ENCODE measurements at places on chromosomes 3 and 15.

GRCh38 chr3:171606151-171606751 is 146.0 kb upstream of the TNIK start:
- DNase-seq = no peak

DNA sequence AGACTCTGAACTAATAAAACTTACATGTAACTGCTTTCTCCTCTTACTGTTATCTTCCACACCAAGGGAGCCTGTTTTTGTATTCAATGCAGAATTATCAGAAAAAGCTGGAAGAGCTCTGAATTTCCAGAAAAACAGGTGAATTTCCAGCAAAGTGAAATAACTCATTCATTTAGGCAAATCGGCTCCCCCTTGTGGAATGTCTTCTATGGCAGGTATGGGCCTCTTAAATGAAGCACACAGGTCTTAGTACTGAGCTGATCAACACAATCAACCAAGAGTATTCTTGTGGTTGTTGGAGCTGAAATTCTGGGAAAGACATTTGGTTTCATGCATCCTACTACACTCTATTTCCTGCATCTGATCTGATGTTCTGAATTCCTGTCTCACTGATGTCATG is 31.0 kb upstream of the PTPRG start:
- DNase-seq = no peak

DNA sequence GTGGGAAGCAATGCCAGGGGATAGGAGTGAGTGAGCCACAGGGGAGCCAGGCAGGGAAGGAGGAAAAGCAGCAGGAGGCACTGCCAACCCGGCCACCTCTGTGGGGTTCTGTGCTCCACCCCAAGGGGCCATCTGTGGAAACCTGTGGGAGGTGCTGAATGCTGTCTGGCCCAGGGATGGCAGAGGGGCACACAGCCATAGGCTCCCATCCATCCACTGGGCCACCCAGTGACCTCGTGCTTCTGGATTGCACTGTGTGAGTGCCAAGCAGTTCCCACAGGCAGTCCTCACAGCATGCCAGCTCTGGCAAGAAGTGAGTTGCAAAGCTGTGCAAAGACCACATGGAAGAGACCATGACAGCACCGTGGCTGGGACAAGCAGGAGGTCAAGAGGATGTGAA is 27.5 kb downstream of the DNAJB8 start:
- DNase-seq = no peak

DNA sequence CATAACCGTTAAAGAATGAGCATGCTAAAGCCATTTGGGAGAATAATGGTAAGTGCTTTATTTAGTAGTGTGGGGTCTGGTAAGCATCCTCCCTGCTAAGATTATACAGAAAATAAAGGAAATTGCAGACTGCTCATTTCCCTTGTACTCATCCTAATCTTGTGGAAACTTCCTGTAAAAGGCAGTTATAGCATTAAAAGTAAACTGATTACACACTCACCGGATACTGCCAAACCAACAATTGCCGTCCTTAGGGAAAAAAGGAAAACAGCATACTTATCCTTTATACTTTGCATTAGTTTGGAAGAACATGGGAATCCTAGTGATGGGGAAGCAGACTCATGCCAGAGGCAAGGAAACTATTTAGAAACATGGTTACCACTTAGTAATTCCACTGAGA is 5.3 kb upstream of the SPRED1 start:
- no peak for DNase-seq

- DNase-seq = no peak
These were observed 20.0 kb downstream of the PLSCR5 start for GRCh38 chr3:146585156-146585555.

DNA sequence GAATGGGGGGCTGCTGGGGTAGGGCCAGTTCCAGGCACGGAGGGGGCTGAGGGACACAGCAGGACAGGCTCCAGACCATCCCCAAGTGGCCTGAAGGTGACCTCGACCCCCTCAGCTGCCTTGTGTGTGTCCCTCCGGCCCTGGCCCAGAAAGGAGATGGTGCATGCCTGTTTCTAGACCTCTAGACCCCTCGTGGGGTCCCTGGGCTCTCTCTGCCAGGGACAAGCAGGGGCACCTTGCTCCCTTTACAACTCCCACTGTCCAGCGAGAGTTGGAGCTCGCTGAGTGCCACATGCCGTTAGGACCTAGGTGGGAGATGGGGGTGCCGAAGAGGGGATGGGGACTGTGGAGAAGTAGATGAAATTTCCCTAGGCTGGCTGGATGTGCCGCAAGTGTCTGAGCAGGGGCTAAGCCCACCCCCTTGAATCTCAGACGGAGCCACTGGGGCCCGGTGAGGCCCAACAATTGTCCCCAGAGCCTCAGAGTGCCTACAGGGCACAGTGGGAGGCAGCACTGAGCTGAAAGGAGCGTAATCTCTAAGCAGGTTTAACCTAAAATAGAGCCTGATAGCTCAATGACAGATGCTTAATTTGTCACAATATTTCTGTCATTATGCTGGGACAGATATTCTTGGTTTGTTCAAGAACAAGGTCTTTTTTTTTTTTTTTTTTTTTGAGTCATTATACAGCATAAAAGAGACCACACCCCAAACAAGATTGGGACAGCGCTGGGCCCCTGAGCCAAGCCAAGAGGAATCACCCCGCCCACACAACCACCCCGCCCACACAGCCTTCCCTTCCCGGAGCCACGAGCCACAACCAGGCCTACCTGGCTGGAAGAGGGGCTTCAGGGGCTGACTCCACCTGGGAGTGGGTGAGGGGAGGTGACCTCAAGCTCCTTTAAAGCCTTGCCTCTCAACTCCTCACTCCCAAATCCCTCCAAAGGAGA is 23.6 kb upstream of the KLF13 start:
- no peak for DNase-seq

DNA sequence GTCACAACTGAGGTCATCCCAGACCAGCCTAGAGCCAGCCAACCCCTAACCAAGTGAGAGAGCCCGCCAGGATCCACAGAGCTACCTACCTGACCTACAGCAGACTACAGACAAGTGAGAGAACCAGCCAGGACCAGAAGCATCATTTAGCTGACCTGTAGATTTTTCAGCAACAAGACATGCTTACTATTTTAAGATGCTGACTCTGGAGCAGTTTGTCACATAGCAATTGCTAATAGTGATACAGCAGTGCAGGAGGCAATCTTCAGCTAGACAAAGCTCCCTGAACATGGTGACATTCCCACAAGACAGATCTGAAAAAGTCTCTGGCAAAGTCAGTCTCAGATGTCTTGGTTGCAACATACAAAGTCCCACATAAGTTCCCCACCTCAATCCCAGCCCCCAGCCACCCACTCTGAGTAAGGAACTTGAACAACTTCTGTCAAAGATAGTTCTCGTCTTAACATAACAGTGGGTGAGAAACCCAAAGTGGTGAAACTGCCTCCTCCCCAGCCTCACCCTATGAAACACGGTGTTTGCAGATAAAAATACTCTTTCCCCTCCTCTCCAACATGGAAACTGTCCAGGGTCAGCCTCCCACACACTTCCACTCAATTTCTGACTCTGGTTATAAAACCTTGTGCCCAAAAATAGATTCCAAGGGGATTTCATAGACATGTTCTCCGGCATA is 120.3 kb upstream of the SLC6A11 start:
- no peak for DNase-seq

GRCh38 chr3:166052440-166052839 is 215.2 kb upstream of the BCHE start:
- no peak for DNase-seq

DNA sequence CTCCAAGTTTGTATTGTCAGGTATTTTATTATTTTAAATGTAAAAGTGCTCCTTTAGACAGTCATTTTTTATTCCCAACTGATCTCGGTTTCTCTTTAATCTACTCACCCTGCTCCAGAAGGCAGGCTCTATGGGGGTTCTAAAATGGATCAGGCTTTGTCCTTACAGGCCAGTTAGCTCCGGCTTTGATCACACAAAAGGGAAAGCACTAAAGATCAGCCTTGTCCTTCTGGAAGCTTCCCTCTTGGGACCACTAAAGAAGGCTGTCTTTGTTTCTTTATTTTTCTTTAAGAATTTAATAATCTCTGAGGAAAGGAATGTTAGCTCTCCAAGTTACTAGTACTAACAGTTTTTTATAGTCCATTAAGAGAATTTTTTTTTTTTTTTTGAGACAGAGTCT is 560.5 kb upstream of the ZNF717 start:
- no peak for DNase-seq

- no peak for DNase-seq
These were observed 493.4 kb upstream of the ALCAM start for GRCh38 chr3:104873331-104873730.

- no peak for DNase-seq
These were observed 84.2 kb upstream of the GOLGA6L4 start for GRCh38 chr15:84151205-84151931.

DNA sequence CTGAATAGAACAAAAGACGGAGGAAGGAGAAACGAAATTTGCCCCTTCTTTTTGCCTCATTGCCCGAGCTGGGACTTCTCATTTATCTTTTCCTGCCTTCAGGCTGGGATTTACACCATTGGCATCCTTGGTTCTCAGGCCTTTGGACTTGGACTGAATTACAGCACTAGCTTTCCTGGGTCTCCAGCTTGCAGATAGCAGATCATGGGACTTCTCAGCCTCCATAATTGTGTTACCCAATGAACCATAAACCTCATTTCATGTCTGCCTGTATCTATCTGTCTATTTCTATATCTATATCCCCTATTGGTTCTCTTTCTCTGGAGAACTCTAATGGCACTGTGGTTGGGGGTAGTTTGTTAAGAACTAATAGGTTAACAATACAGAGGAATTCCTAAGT is 31.5 kb upstream of the CTXND1 start:
- no peak for DNase-seq

- no peak for DNase-seq
These were observed 453.4 kb downstream of the OCA2 start for GRCh38 chr15:27645672-27646071.

GRCh38 chr3:168514252-168514651 is 418.5 kb upstream of the GOLIM4 start:
- DNase-seq = no peak

- no peak for DNase-seq
These were observed 91.6 kb downstream of the CACNA2D3 start for GRCh38 chr3:54213907-54214306.

- peak; percentile 76 for DNase-seq
These were observed 48.0 kb upstream of the MEX3B start for GRCh38 chr15:82093774-82094211.

DNA sequence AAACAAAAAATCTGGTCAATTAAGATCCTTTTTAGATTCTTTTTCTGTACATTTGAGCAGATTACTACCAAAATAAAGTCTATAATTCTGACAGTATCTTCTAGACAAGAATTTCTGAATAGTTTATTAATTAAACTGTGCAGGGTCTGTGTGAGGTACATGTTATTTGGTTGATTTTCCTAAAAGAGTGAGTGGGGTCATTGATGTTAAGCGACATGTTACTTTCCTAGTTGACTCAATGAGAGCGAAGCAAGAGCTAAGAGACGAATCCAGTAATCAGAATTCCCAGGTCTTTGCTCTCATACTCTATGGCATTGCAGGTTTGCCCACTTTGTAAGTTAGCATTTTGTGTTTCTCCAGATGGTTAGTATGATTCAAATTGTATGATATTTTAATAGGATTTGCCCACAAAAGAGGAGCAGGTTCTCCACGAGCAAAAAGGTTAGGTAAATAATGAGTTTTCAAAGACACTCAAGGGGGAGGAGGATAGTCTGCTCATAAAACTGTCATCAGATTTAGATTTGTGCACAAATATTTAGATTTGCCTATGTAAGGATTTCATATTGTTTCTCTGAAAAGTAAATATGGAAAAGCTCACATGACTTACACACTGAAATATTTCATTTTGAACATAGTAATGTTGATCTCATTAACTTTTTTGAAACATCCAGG is 217.2 kb upstream of the CGNL1 start:
- no peak for DNase-seq

DNA sequence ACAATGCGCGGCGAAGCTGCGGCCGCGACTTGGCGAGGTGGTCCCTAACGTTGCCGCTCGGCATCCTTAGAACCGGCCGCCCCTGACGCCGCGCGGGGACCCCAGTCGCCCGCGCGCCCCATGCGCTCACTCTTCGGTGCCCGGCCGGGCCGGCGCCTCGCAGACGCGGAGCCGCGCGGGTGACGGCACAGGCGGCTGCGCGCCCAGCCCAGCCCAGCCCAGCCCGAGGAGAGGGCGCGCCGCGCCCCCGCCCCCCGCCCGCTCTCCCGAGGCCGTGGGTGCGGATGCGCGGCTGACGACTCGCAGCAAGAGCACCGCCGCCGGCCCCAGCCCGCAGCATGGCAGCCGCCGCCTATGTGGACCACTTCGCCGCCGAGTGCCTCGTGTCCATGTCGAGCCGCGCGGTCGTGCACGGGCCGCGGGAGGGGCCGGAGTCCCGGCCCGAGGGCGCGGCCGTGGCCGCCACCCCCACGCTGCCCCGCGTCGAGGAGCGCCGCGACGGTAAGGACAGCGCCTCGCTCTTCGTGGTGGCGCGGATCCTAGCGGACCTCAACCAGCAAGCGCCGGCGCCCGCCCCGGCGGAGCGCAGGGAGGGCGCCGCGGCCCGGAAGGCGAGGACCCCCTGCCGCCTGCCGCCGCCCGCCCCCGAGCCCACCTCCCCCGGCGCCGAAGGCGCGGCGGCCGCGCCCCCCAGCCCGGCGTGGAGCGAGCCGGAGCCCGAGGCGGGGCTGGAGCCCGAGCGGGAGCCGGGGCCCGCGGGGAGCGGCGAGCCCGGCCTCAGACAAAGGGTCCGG is 437 bp downstream of the KLF13 start:
- peak; percentile 72 for DNase-seq

DNA sequence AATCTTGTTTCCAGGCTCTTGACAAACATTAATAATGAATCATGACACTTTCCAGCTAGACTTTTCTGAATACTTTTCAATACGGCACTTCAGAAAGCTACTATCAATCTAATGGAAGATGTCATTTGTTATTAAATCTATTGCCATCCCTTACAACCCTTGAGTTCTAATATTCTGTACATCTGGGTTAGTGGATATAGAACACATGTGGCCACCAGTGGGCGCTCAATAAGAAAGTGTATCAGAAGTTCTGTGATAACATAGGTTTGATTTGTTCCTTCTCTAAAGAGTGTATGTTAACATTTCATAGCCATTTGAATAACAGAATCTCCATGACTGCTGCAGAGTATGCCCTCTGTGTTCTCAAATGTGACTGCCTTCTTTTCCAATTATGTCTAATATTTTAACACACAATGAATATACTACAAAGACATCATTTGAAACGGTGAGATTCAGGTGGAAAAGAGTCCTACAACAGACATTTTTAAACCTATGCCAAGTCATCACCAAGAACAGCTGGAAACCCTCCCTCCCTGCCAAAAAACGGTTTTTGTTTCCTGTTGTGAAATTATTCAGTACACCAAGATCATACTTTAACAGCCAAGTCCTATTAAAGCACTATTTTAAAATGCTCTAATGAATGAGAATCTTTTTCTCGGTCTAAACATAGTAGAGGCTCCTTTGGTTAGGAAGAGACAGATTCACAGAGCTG is 22.2 kb downstream of the ALDH1A2 start:
- no peak for DNase-seq
